ENCODE measurements at places on chromosomes 4 and X.

- no peak for DNase-seq
Observed at GRCh38 chr4:56843421-56843899, 22.0 kb upstream of the SPINK2 start.

DNA sequence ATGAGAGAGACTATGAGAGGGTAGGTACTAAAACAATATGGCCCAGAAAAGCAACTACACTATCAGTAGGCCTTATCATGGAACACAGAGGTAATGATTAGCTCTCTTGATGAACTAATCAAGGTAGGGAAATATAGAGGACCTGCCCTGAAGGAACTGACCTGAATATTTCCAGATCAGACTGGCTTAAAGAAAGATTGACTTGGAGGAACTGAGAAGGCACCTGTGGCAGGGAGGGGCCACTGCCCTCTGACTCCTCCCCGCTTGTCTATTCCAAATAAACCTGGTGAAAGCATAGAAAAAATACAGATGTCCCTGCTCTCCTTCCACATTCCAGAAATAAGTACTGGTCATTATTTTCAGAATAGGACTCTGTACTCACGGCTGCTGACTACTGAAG, 5.5 kb downstream of the RPS6KA6 start:
- DNase-seq = no peak

DNA sequence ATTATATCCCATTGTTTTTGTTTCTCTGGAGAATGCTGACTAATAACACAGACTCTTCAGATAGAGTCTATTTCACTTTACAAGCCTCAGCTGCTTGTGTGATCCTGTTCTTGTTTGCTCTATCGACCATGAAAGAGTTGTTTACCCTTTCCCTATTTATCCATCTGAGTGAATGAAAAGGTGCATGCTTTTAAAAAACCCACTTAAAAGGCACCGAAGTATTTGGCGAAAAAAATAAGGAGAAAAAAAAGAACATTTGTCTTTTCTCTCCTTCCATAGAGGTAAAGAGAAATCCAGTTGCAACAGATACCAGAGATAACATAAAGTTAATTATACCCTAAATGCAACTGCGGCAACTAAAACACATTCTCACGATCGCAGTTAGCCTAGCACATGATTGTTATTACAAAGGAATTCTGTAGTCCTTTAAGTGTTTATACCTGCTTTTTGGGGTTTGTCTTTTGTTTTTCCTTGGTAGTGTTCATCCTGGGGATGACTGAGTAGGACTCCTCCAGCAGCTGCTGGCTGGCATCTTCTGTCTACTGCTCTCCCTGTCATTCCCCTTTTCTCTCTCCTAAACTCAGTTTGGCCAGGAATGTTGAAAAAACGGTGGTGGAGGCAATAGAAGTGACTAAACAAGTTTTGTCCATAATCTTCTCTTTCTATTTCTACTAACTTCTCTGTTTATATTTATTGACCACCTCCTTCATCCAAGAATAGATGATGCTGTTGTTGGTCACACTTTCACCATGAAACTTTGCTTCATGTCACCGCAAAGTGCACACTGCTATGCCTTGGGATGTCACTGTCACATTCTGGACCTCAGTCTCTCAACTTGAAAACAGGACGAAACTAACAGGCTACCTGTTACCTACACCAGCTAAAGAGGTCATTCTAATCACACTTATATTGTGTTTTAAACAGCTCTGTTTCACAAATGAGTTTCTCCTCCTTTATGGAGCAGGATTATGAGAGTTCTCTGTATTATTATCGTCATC, 41.9 kb upstream of the FRAS1 start:
- no peak for DNase-seq

GRCh38 chr4:98645527-98645926, 12.9 kb downstream of the TSPAN5 start:
- no peak for DNase-seq

- no peak for DNase-seq
Observed at GRCh38 chrX:109785053-109785452, 52.0 kb upstream of the ACSL4 start.

GRCh38 chr4:41844327-41844726, 90.9 kb upstream of the TMEM33 start:
- no peak for DNase-seq

- DNase-seq = no peak
Observed at GRCh38 chrX:23901805-23902204, 5.9 kb downstream of the APOO start.

DNA sequence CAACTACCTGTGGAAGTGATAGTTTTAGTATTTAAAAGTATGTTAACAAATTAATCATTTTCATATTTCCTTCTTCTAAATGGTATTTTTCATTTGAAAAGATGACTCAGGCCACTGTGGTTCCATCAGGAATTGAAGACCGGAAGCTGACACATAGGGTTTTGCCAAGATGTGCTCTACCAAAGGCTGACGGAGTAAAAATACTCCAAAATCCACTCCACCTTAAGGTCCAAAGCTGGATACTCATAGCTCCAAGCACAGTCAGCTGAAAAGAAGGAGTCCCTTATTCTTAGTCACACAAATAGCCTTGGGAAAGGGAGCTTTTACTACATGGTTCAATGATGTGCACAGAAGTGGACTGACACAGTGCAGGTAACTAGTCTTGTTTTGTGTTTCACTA, 472.0 kb downstream of the ARAP2 start:
- no peak for DNase-seq

DNA sequence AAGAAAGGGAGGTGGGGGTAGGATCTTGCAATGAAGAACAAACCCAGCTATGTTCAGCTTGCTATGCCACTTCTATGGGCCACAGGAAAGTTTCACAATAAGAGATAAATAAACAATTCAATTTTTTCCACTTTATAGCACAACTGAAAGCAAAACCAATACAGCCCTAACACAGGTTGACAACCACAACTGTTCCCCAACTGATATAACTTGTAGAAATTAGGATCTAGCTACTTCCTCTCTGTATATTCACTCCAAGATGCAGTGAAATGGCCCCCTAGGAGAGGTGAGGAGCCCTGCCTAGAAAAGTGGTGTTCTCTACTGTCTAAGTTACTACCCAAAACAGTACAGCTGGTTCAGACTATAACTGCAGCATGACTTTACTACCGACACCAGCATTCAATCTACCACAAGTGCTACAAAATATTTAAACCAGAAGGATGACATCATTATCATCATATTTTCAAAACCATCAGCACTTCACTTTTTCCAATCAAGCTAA, 77.0 kb downstream of the FBXW7 start:
- no peak for DNase-seq

DNA sequence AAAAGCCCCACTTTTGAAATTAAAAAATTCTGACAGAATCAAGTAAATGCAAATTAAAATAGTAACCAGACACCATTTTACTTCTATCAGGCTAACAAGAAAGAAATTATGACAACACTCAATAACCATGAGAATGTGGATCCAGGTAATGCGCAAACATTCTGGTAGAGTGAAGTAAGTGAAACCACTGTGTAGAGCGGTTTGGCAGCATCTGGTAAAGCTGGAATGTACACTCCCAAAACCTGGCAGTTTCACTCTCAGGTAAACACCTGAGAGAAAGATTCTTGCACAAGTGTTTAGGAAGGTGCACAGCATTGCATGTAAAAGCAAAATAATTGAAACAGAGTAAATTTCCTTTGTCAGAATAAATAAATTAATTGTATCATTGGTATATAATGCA, 81.8 kb downstream of the TRIML1 start:
- DNase-seq = no peak

DNA sequence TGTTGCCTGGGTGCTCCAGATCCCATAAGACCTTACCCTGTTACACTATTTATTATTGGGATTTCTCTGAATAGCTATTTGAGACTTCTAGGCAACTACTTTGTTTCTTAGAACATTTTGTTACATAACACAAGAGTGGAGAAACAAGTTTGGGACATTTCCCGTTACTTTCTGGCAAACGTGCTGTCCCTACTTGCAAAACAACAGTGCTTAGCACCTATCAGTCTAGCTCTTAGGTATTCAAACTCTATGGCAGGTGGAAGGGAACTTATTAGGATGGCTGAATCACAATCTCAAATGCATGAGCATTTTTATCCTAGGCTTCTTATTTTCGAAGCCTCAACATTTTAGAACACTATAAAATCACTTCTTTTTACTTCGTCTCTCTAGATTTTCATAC, 613.6 kb downstream of the DMD start:
- DNase-seq = no peak

DNA sequence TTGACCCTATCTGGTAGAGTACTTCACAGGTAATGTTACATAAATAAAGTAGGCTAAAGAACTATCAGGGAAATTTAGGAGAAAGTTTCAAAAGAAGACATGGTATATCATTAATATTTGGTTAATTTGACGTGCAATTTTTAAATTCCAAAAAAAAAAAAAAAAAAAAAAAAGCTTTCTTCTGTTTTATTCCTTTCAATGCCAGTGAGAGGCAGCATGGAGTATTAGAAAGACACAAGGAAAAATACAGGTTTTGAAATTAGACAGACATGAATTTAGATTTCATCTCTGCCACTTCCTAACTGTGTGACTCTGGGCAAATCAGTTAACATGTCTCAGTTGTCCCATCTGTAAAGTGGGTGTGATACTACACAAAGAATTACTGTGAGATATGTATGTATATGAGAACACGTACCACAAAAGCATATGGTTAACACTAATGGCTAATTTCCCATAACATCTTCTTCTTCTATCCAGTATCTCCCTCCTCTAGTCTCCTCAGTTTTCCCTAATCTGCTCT, 132.5 kb downstream of the GPC3 start:
- no peak for DNase-seq

DNA sequence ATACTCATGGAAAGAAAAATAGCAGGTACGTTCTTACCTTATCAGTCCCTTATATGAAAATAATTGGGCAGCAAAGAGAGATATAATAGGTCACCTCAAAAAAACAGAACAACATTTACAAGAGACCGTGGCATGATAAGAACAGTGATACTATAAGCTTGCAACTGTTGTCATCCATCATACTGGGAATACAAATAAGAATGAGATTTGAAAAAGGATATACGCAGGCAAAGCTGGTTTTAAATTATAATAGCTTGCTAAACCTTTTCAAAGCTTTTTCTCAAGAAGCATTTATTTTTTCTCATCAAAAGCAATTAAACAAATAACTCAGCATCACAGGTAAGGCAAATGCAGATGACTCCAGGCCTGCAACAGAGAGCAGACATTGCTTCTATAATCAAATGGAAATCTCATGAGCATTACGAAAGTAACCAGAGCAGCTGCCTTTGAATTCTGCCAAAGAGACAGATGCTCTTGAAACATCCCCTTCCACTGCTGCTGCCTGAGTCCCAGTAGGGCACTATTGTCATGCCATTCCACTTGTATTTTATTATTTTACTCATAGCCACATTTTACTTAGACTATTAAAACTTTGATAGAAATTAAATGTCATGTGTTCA, 620.6 kb upstream of the GNPDA2 start:
- DNase-seq = no peak

GRCh38 chr4:125994024-125994423, 679.3 kb downstream of the FAT4 start:
- DNase-seq = no peak

Measured in T-helper 17 cell (primary cell).